Activated T-cell treated with anti-CD3 and anti-CD28 coated beads for 48 hours (primary cell): ENCODE measurements at places on chromosomes 6 and 20.

DNA sequence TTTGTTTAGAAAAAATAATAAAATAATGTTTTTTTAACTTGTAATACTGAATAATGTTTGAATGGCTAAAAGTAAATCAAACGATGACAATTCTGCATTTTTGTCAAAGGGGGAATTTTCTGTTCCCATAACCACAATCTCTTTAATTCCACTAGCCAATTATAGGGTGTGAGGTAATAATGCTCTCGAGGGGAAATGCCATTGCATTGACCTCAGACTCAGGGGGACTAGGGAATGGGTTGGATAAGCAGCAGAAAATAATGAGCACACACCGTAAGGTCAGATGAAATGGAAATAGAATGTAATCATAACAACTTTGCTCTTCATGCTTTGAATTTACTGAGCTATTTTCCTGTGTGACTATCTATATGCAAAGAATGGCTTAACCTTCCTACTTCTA lies 584.7 kb downstream of the RFPL4B start:
- DNase-seq: no peak

DNA sequence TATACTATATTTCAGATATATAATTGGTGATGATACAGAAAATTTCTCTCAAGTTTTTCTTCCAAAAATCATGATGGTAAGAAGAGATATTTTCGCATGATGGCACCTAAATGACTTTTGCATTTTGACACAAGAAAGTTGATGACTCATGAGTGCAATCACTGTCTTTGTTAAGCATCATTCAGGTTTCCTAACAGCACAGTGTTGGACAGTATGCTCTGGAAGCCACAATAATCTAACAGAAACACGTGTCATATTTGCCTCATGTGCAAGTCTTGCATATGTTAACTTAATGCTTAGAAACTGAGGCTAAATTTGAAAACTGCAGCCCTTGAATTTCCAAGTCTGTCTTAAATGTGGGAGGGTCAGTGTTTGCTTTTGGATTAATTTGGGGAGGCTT lies 533.5 kb downstream of the LMBRD1 start:
- DNase-seq: no peak

DNA sequence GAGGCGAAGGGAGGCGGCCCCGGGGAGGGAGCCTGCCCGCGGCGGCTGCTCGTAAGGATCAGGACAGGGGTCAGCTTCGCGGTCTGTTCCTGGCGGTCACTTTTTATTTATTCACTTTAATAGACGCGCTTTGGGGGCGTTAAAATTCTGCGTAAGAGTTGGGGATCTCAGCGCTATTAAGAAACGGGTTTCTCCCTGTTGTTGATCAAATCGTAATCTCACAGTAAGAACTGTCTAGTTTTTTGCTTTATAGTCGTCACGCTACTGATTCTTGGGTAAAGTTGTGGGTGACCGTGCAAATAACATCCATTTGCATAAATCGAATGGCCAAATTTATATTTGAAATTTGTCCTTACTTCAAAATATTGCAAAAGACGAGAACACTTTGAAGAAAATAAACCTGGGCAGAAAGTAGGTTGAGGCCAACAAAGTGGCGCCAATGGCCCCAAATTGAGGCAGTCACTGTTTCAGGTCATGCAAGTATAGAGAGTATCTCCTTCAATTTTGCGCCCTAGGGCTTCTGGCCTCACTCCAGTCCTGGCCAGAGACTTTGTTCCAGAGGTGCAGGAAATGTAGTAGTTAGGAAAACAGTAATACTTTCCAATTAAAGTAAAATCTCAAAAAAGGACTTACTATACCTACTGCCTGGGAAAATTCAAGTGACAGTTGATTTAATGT lies 963 bp upstream of the RMND1 start:
- no peak for DNase-seq

DNA sequence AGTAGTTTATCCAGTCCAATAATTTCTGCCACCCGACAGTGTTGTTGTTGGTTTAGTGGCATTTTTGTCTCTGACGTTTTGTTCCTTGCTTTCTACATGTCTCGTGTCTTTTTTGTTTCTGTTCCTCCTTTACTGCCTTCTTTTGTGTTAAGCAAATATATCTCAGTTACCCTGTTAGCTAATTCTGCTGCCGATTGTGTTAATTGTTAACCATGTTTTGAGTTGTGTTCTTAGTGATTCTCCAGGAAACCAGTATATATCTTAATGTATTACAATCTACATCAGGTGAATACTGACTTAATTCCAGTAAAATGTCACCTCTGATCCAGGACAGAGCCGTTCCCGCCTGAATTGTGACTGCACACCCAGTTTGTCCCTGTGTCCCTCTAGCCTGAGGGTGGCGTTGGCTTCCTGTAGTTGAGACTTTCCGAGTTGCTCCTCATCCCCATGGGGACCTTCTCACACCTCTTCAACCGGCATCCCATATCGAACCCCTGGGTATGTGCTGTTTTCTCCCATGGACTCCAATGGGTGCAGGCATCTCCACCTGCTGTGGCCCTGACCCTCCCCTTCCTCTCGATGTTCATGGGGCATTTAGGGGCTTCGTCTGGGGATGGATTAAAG lies 35.8 kb upstream of the BHLHE23 start:
- no peak for DNase-seq

DNA sequence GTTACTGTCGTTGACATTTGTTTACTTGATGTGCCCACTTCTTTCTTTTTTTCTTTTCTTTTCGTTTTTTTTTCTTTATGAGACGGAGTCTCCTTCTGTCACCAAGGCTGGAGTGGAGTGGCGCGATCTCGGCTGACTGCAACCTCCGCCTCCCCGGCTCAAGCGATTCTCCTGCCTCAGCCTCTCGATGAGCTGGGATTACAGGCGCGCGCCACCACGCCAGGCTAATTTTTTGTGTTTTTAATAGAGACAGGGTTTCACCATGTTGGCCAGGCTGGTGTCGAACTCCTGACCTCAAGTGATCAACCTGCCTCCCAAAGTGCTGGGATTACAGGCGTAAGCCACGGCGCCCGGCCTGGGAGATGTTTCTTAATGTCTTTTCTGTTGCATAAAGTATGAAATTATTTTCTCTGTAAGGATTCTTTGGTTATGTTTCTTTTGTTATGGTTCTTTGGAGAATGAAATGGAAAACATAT lies 33.3 kb upstream of the PRSS16 start:
- DNase-seq: no peak
